ENCODE measurements at places on chromosomes 2 and 18.

- no peak for DNase-seq
These were observed 14.3 kb upstream of the STAM2 start for GRCh38 chr2:152189622-152190495.

DNA sequence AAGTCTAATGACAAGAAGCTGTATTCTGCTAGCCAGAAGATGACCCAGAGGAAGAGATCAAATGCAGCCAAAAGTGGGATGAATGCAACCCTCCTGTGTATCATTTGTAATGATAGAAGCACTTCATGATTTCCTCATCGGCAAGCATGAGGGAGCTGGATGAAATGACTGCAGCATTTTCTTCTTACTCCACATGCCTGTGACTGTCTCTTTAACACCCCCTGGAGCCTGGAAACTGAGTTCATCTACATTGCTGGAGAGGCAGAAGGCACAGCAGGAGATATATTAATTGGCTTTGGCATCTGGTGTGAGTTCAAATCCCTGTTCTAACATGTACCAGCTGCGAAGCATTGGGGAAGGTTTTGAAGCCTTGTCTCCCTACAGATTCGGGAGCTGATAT is 37.7 kb downstream of the ID2 start:
- DNase-seq, result no peak

- peak; percentile 33 for DNase-seq
These were observed 27.9 kb upstream of the SPTBN1 start for GRCh38 chr2:54428108-54428831.

GRCh38 chr18:77108001-77108692 is 24.4 kb downstream of the MBP start:
- DNase-seq, result no peak

GRCh38 chr2:99827296-99827999 is 314.9 kb downstream of the AFF3 start:
- no peak for DNase-seq

DNA sequence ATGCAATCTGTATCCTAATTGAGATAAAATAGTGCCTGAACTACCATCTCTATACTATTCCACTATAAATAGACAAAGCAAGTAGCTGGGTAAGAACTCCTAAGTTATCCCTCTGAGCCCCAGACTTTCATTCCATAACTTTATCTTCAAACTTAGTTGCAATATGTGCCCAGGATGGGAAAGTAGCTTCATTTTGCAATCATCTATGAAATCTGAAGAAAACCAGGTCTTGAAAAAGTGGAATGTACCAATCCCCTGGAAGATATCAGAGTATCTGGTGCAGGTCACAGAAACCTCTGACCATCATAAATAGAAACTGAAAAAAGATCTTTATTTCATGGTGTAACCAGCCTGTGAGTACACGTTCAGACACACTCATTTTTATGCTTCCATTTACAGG is 78.1 kb upstream of the TMEM178A start:
- DNase-seq, result no peak

DNA sequence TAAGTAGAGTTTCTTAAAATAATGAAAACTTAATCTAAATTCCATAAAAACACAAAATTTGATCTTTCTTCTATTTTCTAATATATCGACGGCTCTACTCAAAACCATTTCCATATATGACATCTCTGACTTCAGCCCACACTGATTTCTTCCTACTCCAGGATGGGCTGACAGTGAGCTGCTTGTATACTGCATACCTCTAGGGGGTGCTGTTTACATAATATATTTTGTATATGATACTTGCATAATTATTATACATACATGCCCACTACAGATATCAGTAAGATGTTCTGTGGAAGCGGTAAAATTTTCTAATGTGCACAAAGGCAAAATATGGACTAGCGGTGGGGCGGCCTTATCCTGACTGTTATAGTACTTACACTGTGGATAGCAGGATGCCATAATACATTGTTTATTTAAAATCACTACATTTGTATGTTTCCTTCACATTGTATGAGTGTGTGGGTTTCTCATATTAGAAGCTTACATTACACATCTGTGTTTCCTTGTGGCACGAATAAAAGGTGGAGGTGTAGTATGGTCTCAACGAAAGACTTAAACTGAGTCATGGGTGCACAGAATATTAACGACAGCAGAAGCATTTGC is 66.1 kb upstream of the NXPH2 start:
- no peak for DNase-seq

DNA sequence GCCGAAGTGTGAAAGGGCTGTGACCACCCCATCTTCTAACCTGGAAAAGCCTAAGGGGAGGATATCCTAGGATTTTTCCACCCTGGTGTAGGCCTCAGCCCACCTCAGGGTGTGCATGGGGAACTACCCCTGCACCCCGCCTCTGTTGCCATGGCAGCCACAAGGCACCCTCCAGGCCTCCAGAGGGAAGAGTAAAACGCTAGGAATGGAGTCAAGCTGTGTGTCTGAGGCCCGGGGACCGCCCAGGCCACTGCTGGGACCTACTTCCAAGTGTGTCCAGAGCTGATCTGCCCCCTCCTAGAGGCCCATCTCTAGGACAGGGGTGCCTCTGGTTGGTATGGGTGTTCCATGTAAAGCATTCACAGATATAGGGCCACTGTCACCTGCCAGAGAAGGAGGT is 86.7 kb downstream of the PLB1 start:
- DNase-seq, result no peak

DNA sequence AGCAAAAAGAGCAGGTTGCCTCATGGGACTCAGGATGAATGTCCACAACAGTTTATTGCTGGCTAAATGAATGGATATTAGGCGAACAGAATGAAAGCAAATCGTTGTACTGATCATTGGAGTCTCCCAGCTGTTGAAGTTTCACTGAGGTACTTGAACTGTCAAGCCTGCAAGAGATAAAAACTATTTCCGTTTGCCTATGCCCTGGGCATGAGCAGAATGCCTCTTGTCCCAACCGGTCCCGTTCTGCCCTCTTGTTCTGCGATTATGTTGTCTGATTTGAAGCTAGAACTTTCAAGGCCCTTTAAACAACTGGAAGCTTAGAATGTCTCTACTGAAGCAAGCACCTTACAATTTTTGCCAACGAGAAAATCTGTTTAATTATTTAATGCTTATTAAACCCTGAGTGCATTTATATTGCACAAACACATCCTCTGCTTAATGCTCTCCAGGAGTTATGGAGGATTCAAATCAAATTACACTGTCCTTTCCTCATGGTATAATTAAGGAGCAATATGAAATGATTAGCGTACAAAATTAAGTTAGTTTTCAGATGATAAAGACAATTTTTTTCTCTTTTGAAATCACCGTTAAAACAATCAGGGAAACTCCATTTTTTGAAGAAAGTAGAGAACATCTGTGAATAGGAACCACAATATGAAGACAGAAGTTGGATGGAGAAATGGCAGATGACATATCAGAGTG is 17.7 kb downstream of the QPCT start:
- no peak for DNase-seq

DNA sequence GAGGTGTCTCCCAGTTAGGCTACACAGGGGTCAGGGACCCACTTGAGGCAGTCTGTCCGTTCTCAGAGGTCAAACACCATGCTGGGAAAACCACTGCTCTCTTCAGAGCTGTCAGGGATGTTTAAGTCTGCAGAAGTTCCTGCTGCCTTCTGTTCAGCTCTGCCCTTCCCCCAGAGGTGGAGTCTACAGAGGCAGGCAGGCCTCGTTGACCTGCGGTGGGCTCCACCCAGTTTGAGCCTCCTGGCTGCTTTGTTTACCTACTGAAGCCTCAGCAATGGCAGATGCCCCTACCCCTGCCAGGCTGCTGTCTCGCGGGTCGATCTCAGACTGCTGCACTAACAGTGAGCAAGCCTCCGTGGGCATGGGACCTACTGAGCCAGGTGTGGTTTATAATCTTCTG is 346.3 kb downstream of the CELF4 start:
- no peak for DNase-seq

DNA sequence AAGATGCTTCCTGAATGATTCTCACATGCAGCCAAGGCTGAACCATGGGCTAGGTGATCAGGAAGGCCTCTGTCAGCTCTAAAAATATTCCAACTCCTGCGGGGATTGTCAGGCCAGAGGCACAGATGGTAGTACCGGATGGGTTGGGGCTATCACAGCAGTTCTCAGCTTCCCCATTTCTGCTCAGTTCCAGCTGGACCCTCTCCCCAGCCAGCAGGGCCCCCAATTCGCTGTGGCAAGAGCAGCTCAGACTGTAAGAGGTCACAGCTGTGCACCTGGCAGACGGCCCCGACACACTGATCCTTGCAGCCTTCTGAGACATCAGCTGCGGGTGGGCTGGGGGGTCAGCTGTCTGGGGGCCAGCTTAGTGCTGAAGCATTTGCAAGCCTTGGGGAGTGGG is 43.6 kb upstream of the TCF7L1 start:
- no peak for DNase-seq

GRCh38 chr2:111238296-111238695 is 117.6 kb downstream of the BCL2L11 start:
- no peak for DNase-seq

- no peak for DNase-seq
These were observed 417.9 kb downstream of the CDH7 start for GRCh38 chr18:66168685-66169235.

GRCh38 chr2:62744603-62745002 is 39.1 kb downstream of the EHBP1 start:
- DNase-seq, result no peak

- DNase-seq, result peak; percentile 83
These were observed 5.3 kb upstream of the NEU4 start for GRCh38 chr2:241803387-241804325.

GRCh38 chr18:27541293-27541692 is 356.2 kb upstream of the CHST9 start:
- DNase-seq, result no peak

DNA sequence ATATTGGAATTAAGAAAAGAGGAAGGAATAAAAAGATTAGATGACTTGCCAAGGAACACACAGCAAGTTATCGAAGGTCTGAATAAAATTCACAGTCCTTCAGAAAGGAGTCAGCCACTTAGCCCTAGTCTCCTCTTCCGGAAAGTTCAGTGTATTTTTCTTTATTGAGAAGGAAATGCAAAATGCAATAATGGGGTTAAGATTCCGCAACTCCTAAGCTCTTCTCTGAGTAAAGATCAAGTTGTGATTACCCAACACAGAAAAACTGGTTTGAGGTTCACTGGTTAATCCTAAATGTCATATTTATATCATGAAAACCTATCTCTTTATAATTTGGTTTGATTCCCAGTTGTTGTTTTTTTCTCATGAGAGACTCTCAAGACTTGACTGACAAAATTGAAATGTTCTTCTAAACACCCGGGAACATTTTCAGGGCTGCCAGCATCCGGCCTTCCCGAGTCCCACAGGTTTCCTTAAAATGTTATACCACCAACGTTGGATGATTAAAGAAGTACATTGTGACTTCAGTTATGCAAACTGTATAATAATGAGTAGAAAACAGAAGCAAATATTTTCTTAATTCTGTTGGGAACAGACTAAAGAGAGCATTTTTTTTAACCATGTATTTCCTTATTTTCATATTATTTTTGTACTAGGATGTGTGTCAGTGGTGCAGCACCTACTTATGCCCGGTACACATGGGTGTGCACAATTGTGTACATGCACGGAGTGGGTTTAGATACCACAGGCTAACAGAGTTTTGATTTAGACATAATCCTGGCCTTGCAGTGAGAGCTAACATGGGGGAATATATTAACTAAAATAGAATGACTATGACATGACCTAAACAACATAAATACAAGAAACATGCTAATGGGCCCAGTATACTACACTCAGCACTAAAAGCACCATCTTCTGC is 100.2 kb downstream of the STK39 start:
- DNase-seq, result no peak

DNA sequence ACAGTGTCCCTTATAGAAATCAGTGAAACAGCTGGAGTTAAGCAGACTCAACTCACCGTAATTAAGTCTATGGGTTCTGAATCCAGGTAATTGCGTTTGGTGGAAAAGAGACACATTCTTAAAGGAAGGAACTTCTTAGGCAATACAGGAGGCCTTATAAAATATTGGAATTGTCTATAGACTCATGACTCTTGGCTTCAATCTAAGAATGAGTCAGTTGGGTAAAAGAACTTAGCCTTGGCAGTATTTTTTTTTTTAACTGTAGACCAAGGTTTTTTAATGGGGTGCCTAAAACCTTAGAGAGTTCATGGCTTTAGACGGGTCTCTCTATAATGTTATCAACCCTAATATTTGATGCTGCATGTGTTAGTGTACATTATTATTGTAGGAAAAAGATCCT is 47.6 kb downstream of the CCDC85A start:
- DNase-seq, result no peak

DNA sequence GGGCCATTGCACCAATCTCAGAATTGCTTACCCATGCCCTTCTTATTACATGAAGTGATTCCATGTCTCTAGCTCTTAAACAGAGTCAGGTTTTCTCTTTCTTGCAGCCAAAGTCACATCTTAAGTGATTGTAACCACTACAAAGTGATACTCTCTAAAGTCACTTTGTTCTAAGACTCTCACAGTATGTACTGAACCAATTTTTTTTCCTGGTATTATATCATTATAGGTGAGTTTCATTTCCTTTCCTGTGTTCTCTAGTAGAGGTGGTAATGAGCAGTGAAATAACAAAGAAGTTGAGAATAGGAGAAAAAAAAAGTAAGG is 66.3 kb upstream of the DARS1 start:
- DNase-seq, result no peak

DNA sequence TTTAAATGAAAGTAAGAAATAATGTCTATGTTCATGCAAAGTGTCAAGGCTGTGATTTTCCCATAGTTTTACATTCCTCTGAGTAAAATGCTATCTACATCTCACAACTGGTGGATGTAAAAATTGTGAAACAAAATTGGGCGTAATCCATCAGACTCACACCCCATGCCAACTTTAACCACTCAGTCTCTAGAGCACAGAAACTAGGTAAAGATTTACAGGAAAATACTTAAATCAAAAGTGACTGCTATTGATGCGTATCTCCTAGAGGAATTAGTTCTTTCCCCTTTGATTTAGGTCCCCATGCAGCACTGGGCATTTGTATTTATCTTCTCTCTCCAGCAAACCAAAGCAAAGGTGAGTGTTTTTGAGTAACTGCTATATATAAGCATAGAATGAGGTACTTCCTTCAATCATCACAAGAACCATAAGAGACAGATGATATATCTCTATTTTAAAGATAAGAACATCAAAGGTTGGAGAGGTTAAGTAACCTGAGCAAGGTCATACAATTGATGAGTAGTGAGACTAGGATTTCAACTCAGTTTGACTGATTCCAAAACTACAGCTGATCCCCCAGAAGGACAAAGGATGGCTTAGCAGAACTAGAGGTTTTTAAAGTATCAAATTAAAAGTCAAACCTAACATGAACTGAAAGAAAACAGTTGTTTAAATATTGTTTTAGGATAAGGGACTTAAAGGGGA is 594.0 kb upstream of the ACVR2A start:
- DNase-seq, result no peak

GRCh38 chr2:10329880-10330699 is 27.4 kb downstream of the HPCAL1 start:
- DNase-seq, result no peak

GRCh38 chr2:129092956-129093355 is 774.3 kb upstream of the HS6ST1 start:
- no peak for DNase-seq

GRCh38 chr2:25383806-25384205 is 42.1 kb upstream of the DNMT3A start:
- no peak for DNase-seq

Data from psoas muscle (tissue), 8 donors.